Colonic mucosa (tissue), 4 donors: ENCODE measurements at places on chromosomes 7 and 10.

- no peak for DNase-seq
These were observed 321.4 kb upstream of the AOAH start for GRCh38 chr7:37045681-37046179.

DNA sequence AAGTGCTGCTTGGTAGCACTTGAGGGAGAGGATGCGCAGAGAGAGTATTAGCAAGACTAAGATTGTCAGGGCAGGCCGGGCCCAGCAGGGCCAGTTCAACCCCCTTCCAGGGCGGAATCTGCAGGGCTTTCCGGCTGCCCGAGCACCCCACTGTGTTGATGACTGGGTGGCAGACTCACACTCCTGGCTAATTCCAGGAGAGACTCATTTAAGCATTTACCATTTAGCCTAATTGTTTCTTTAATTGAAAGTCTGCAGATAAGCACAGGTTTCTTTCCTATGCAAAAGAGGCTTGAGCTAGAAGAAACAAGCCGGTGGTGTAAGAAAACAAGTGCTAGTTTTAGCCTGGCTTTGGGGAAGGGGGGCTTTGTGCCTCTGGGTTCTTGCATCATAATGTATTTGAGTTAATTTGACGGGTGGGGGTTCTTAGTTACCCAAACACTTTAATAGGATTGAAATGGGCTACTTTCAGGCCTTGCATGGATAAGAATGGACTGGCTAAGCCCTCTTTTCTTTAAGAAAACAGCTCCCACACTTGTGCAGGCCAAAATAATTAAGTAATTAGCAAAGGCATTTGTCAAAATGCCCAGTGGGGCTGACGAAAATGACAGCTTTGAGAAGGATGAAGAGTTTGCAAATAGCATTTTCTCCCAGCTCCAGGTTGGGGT is 201.3 kb downstream of the MYOF start:
- DNase-seq = no peak

DNA sequence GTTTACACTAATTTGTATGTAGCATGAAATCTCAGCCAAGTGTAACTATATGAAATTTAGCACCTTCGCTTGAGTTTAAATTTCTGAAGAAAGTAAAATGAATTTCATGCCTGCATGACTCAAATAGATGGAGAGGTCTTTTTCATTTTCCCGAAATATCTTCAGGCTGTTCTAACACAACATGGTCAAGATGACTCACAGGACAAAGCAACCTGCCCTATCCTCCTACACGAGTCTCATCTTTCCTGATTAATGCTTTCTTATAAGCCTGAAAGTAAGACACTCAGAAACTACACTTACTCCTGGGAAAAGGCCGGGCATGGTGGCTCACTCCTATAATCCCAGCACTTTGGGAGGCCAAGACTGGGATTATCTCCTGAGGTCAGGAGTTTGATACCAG is 41.2 kb downstream of the CH25H start:
- DNase-seq = no peak

- no peak for DNase-seq
These were observed 67.5 kb downstream of the LRMDA start for GRCh38 chr10:75498884-75499350.

- peak; percentile 69 for DNase-seq
These were observed 47.7 kb upstream of the TRIM8 start for GRCh38 chr10:102596506-102596971.
